Fibroblast of the conjunctiva (primary cell): ENCODE measurements at places on chromosomes 1 and 21.

DNA sequence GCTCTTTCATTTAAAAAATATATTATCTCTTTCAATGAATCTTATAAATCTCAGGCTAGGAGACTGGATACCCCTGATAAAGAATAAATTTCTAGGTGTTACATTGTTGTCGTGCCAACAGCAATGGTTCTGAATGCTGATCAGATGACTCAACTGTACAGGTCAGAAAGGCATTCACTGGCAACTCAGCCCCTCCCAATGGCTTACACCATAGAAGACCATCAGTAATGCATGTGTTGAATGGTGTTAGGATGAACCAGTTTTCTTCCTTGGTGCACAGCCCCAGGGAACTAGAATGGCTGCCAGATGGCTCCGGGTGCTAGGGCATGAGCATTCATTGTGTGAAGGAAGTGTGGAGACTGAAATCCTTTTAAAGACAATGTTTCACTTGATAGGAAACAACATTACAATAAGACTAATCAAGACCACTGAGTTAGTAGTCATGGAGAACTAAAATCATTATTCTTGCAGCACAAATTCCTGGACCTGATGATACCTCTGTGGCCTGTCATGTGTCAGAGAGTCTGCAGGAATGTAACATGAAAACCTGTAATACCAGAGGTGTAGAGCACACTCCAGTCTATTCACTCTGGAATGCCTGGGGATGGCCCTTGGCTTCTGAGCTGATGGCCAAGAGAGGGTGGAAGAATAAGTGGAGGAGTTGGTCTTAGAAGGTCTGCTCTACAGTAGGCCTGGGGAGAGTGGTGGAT is 187.7 kb upstream of the LMO4 start:
- no peak for DNase-seq

DNA sequence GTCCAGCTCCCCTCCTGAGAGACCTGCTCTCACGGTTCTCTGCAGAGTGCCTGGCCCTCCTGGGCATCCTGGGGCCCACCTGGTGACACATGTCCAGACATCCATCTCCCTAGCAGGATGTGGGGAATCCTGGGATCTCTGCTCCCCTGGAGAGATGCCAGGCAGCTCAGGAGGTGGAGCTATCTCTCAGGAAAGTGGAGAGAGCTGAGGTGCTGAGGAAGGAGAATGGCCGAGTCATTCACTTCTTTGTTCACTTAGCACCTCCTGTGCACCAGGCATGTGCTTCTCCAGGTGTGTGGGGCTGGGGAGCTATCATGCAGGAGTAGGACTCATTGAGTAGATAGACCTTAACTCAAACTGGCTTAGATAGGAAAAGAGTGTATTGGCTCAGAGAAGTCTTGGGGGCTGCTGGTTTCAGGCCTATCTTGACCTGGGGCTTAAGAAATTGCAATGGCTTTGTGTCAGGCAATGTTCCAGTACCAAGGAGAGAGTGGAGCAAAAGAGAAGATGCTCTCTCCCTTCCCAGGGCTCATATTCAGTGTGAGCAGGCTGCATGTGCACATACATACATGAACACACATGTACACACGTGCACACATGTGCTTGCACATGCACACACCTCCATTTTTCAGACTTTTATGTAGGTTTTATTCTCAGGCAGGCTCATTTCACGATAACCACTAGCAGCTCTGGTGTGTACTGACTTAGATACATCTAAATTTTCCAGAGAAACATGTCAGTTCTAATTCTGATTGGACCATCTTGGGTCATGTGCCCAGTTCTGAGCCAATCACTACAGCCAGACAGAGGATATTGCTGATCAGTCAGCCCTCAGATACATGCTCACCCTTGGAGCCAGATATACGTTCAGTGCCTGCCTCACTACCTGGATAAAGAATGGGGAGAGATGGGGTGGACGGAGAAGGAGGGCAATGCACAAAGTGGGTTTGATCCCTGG is 437.6 kb downstream of the PTPRU start:
- DNase-seq = no peak

GRCh38 chr1:53871221-53871620 is 18.4 kb downstream of the YIPF1 start:
- DNase-seq = no peak

GRCh38 chr1:243293941-243294722 is 38.3 kb downstream of the SDCCAG8 start:
- no peak for DNase-seq

GRCh38 chr1:1402072-1402900 is 3.2 kb upstream of the CCNL2 start:
- peak; percentile 47 for DNase-seq

DNA sequence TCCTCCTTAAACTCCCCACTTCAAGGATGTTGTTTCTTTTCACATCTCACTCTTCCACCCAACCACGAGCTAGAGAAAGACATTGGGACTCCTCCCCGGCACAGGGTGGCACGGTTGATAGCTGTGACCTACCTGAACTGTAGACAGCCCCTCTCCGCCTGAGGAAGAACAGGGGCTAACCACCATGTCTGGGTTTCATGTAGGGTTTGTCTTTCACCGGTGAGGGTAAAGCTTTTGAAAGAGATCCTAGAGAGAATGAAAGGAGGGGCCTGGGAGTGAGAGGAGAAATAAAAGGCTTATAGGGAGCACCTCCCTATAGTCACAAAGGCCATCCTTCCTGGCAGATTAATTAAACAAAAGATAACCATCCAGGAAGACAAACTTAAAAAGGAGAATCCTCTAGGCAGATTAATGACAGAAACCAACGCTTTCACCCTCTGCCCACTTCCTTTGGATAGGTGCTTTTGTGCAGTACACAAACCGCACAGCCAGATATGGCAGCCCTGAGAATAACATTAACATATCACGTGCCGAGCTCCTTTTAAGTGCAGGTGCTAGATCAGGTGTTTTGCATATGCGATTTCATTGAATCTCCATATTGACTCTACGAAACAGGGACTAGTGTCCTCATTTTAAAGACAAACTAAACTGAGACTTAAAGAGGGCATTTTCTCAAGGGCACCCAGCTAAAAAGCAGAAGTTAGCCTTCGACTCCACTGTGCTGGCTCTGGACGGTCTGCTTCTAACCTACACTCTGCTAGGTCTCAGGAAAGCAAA is 178.1 kb upstream of the RUNX1 start:
- DNase-seq = no peak

DNA sequence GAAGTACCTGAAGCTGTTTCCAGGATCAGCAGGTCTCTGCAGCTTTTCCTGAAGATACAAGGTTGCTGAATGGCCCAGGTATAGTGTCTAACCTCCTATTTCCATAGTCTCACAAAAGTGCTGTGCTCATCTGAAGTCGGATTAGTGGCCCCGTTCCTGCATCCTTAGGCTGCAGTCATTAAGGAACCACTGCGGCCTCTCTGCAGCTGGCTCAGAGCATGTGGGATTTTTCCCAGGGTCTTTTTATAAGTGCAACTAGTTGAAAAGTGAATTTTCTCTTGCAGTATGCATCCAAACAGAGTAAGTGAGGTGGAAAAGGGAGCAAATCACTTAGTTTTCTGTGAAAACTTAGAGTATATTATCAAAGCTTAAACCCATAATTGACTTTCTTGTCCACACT is 565.3 kb upstream of the NEGR1 start:
- DNase-seq = no peak

DNA sequence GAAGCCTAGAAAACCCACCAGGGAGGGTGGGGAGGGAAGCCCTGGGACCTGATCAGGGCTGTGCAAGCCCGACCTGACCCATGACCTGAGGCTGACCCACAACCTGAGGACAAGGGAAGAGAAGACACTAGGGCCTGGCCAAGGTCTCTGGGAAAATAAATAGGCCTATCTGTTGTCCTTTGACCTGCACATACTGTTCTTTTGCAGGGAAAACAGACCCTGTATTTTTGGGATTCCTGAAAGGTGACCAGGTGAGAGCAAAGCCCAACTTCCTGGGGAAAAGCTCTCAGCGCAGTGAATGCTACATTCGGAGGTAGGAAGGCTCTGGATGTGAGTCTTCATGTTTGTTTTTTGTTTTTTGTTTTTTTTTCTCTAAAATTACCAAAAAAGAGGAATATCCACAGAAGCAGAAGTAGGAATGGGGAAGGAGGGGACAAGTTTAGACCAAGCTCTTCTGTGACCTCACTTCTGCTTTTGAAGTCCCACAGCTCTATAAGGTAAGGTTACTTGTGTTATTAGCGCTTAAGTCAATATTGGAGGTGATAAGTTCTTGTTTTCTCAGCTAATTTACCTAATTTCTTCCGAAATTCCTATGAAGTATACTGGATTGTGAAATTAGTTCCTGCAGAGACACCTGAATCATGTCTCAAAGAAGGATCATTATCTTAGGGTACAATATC is 26.2 kb upstream of the LYST start:
- DNase-seq = no peak
